HAP-1 (cell line): ENCODE measurements at places on chromosomes 12 and 14.
A peak's percentile ranks its signal among the peaks of the same experiment; 100 is the strongest.

DNA sequence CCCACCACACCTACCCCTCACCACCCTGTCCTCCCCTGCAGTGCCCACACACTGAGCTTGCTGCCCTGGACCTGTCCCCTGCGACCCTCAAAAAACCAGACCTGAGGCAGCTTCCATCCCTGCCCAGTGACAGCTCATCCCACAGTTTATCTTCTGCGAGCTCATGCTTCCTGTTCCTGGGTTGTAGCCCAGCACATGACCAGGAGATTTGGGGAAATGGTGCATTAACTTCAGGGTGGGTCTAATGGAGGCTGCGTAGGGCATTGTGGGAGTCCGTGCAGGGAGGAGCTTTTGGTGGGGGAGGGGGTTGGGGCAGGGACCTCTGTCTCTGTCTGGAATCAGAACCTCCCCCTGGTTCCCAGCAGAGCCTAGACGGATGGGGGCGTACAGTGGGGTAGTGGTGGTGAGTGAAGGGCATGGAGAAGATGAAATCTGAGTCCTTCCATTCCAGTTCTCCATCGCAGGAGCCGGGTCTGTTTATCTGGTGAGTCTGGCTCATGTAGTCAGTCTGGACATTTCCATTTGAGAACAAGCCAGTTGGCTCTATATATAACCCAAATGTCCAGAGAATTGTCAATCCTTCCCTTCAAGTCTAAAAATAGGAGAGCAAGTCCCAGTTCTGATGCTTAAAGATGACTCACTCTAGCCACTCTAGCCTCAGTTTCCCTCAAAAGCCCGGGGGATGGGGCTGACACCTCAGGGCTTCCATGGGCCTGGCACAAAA lies 270.9 kb downstream of the CACNA1C start:
- no peak for DNase-seq

DNA sequence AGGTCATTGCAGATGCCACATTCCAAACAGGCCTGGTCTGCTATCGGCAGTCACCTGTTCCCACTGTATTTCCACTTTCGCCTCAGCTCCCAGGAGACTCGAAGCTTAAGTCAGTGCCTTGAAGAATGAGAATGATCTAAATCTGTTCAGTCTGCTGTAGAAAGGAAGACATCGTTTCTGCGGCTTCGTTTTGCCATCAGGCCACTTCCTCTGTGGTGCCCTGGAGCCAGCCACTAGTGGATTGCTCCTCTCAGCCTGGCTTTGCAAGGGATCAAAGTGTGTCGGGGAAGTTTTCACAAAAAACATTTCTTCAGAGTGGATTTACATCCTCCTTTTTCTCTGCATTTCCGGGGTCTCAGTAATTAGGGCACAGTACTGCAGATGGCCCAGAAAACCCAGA lies 66.7 kb downstream of the AACS start:
- DNase-seq, result no peak

DNA sequence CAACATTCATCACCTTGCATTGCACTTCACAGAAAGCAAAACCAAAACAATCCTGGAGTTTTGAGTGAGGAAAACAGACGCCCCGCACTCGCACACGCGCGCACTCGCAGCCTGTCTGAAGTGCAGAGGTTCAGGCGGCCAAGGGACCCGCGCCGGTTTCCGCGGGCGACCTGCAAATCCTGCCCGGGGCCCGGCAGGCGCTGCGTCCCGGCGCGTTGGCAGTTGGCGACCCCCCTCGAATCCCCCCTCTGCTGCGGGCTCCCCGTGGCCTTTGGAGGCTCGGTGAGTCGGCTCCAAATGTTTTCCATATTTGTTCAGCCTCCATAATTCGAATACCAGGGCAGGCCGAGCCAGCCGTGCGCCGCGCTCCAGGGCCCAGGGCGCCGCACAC lies at the start of gene SSPN:
Gene SSPN (plus strand): TSS at position 324 of the 391 bp plus-strand sequence. CDS start 100 bp downstream, outside the sequence.
- no peak for DNase-seq

- no peak for DNase-seq
Measured at GRCh38 chr14:24130717-24131548, 474 bp downstream of the FITM1 start.

- peak; percentile 59 for DNase-seq
Measured at GRCh38 chr12:12384571-12385340, 27.9 kb downstream of the BORCS5 start.

DNA sequence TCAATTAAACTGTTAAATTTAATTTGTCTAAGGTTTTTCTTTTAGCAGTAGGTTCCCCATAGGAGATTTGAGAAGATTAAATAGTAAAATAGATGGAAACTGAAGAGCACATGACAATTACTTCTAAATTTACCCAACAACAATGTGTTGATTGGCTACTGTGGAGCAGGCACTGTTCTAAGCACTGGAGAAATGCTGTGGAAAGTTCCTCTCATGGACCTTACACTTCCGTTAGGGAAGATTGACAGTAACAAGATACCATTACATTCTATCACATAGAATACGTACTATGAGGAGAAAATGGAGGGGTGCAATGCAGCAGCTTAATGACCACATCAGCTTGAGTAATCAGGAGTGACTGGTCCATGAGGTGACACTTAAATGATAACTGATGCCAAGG lies 8.1 kb upstream of the STAB2 start:
- no peak for DNase-seq

DNA sequence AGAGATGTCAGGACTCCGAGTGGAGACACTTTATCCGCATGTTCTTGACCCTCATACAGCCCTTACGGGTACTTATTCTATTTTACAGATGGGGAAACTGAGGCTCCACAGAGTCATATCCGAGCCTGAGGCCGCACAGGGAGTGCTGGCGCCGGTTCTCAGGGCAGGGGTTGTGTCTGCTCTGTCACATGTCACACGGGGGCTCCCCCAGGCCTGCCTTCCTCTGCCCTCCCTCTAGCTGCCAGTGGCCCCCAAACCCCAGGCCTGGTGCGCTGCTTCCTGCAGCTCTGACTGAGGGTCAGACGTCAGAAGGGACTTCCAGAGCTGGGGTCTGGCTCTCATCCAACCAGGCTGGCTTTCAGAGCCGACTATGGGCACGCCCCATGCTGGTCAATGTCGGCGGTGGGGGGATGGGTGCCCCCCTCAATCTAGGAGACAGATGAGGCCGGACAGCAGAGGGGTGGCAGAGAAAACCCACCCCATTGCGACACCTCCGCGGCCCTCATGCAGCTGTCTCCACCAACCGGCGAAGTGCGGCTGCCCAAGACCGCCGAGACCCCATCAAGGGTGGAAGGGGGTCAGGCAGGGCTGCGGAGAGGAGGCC lies 811 bp upstream of the INF2 start:
- no peak for DNase-seq

DNA sequence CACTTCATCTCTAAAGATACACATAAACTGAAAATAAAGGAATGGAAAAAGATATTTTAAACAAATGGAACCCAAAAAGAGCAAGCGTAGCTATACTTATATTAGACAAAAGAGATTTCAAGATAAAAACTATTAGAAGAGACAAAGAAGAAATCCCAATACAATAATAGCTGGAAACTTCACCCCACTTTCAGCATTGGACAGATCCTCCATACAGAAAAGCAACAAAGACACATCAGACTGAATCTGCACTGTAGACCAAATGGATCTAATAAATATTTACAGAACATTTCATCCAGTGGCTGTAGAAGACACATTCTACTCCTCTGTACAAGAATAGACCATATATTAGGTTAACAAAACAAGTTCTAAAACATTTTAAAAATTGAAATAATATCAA lies 117.6 kb upstream of the PDE3A start:
- DNase-seq, result no peak

GRCh38 chr12:121391619-121392324 lies 8.1 kb upstream of the RNF34 start:
- DNase-seq, result no peak

GRCh38 chr12:52582971-52583456 lies 9.4 kb upstream of the KRT74 start:
- peak; percentile 40 for DNase-seq

GRCh38 chr12:10847744-10848143 lies 1.5 kb downstream of the PRR4 start:
- no peak for DNase-seq

- no peak for DNase-seq
Measured at GRCh38 chr12:7016958-7017571, 1.2 kb downstream of the LPCAT3 start.

- DNase-seq, result no peak
Measured at GRCh38 chr14:63457498-63457897, 85.7 kb downstream of the PPP2R5E start.

DNA sequence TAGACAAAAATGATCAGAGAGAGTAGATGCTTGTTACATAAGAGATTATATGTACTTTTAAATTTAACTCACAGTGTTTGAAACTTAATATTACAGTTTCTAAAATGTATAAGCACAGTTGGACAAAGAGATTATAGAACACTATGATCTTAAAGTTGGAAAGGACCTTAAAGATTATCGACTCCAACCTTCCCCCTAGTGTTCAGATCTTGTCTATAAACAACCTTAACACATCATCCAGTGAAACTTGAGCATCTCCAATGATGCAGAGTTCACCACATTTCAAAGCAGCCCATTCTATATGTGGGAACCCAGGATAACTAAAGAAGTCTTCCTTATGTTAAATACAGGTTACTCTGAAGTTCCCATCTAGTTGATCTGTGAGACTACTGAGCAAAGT lies 480.8 kb downstream of the RMST start:
- no peak for DNase-seq

- no peak for DNase-seq
Measured at GRCh38 chr12:109572506-109572845, 828 bp downstream of the MMAB start.

DNA sequence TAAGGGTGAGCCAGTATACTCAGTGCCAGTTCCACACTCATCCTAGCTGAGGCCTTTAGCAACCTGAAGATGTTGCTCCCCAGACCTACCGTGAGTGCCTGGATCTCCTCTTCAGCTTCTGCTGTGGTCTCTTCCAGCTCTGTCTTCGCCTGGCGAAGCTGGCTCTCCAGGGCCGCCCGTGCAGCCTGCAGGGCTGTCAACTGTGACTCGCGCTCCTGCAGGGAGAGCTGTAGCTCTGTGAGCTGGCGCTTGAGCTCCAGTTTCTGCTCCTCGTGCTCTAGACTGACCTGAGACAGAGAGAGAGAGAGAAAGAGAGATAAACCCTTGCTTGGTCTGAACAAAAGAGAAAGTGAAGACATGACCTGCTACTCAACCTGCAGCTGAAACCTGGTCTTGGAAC lies 84.0 kb downstream of the PRKAB1 start:
- no peak for DNase-seq

- DNase-seq, result no peak
Measured at GRCh38 chr12:7289743-7290142, 14.1 kb upstream of the ACSM4 start.

DNA sequence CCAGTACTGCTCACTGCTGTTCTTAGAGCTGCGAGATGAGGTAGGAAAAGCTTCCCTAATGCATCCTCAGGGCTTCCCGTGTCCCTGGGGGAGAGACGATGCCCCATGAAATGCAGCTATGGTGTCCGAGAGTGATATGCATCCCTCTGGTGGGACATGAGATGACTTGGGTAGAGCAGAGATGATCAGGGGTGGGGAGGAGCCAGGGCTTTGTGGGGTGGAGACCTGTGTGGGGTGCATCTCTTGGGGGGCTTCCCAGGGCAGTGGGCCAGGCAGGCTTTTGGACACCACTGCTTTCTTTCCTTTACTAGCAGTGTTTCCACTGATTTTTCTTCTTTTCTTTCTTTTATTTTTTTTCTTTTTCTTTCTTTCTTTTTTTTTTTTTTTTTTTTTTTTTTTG lies 147.3 kb downstream of the ADGRD1 start:
- no peak for DNase-seq

GRCh38 chr12:91603060-91603459 lies 420.4 kb upstream of the DCN start:
- no peak for DNase-seq

DNA sequence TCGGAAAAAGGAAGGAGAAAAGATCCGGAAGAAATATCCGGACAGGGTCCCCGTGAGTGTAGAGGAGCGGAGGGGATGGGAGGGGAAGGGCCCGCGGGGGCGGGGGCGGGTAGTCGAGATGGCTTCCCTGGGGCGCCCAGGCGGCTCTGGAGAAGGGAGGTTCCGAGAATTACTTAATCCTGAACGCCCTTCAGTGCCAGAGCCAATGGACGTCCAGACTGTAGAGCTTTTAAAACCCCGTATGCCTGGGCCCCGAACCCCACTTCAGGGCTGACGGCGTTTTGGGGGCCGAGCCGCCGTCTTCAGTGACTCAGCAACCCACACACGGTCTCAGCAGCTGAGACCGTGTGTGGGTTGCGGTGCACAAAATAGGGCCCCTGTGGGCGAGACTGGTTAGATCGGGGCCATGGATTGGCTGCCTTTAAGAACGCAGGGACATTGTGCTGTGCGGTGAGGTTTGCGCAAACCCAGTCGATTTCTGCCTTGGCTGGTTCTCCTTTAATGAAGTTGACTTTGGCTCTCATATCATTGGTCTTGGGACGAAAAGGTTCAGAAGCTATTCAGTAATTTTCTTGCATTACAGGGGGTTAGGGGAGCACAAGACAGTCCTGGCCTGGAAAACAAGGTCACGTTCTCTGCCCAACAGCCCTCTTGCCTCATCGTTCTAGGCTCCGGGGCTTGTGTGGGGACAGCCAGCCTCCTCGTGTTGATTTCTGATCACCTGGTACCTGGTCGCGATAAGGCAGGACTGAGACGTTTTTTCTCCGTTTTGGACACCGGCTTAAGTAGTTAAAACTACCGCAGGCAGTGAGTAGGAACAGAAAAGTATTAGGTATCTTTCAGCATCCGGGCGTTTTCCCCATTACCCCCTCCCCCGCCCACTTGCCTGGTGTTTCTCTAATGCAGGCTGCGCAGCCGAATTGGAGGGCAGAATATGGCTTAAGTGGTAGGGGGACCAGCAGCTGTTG lies 775 bp downstream of the GABARAPL1 start:
- peak; percentile 63 for DNase-seq
